ENCODE measurements at places on chromosomes 1 and 21. TPM values are rescaled to one million over a fixed set of nuclear protein-coding genes. Genes with fewer than 3 reads are reported as not detected.

GRCh38 chr1:21232044-21232443 lies 55.3 kb upstream of the EIF4G3 start:
- H3K4me3 ChIP-seq = no peak overlapping the region
- H3K27me3 ChIP-seq = no peaks in the 10 kb centered on the region
- H3K27ac ChIP-seq = no peak overlapping the region
- no peak for DNase-seq
- H3K4me1 ChIP-seq = no peaks in the 10 kb centered on the region

DNA sequence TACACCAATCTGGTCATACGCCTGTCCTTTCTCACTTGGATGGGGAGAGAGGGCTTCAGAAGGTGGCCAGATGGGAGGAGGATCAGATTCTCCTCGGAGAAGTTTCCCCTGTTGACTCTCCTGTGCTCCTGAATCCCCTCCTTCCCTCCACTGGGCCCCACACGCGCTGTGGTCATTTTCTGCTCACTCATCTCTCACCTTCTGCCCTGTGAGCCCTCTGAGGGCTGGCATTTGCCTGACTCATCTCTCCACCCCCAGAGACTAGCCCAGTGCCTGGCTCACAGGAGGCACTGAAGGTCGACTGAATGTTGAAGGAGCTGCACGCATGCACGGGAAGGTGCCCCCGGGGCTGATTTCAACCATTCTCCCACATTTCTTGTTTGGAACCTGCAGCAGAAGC lies 14.2 kb downstream of the ABCA4 start:
- H3K27me3 ChIP-seq = peaks cover 2% of the 10 kb centered on the region
- H3K4me3 ChIP-seq = no peak overlapping the region
- no peak for DNase-seq
- no peak overlapping the region for H3K27ac ChIP-seq
- no peaks in the 10 kb centered on the region for H3K36me3 ChIP-seq

Gene MXRA8
- 659 TPM for total RNA-seq

GRCh38 chr1:60665311-60665710 lies 417.1 kb upstream of the NFIA start:
- H3K4me3 ChIP-seq = no peak overlapping the region
- no peak for DNase-seq
- peaks cover 4% of the 10 kb centered on the region for H3K4me1 ChIP-seq
- H3K27ac ChIP-seq = no peak overlapping the region
- H3K36me3 ChIP-seq = no peaks in the 10 kb centered on the region
- H3K27me3 ChIP-seq = no peaks in the 10 kb centered on the region

DNA sequence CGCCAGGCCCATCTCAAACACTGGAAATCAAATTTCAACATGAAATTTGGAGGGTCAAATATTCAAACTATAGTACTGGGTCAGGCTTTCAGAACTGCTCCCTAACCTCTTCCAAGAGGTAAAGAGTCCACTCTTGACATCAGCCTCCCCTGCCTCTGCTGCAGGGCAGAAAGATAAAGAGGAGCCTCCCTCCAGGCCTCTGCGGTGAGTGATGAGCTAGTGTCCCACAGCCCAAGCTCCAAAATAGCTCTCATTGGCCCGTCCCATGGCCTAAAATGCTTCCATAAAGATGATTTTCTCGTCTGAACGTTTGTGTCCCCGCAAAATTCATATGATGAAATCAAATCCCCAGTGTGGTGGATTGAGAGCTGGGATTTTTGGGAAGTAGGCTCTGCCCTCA lies 33.7 kb upstream of the CCSAP start:
- H3K36me3 ChIP-seq = no peaks in the 10 kb centered on the region
- H3K4me1 ChIP-seq = no peaks in the 10 kb centered on the region
- no peak for DNase-seq
- no peaks in the 10 kb centered on the region for H3K27me3 ChIP-seq
- H3K27ac ChIP-seq = no peak overlapping the region
- no peak overlapping the region for H3K4me3 ChIP-seq

Gene TMEM125
- 0.21 TPM for total RNA-seq

Gene OR2L5
- not detected for total RNA-seq

- peak; percentile 86 for DNase-seq
- H3K36me3 ChIP-seq = no peaks in the 10 kb centered on the region
Observed at GRCh38 chr1:116990612-116991151, 10.9 kb upstream of the CD101 start.

- H3K27ac ChIP-seq = peak overlapping the region; percentile 64
- H3K36me3 ChIP-seq = no peaks in the 10 kb centered on the region
- peaks cover 4% of the 10 kb centered on the region for H3K27me3 ChIP-seq
- peak overlapping the region; percentile 2 for H3K4me3 ChIP-seq
- no peak for DNase-seq
Observed at GRCh38 chr1:161506336-161507223, 1.3 kb downstream of the FCGR2A start.

Gene CLCA4
- not detected for total RNA-seq

Gene RAP1GAP
- 4.1 TPM for total RNA-seq

DNA sequence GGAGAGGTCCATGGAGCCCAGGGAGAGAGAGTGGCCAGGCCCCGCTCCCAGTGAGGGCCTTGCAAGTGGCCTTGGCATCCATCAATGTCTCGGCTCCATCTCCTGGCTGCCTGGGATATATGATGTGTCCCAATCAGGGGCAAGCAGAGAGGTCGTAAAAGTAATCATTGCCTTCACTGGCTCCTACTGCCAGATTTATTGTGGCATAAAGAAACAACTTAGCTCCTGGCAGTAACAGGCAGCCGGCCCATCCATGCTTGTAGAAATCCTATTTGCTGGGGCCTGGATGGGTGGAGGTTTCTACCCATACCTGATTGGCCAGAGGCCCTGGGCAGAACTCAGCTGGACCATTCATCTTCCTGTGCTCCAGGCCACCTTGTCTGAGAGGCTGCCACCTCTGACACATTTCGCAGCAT lies 272.6 kb downstream of the MATN1 start:
- no peak overlapping the region for H3K4me3 ChIP-seq
- no peaks in the 10 kb centered on the region for H3K36me3 ChIP-seq
- DNase-seq = no peak
- H3K4me1 ChIP-seq = no peaks in the 10 kb centered on the region
- no peak overlapping the region for H3K27ac ChIP-seq

DNA sequence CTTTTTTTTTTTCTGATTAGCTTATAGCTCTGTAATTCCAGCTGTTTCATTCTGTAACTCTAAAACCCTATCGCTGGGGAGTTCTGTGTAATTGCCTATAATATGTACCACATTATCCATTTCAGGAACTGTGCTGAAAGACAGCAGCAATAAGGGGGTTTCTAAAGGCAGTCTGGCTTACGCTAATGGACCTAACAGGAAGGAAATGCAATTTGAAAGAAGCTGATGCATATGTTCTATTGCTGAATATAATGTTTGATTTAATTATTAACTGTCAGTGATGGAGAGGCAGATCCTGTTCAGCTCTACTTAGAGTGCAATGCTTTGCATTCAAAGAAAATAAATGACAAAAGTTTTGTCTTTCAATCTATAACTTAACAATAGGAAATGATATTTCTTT lies 209.4 kb upstream of the SNX7 start:
- H3K4me1 ChIP-seq = no peaks in the 10 kb centered on the region
- no peak for DNase-seq
- H3K27me3 ChIP-seq = no peaks in the 10 kb centered on the region
- no peak overlapping the region for H3K27ac ChIP-seq
- no peaks in the 10 kb centered on the region for H3K36me3 ChIP-seq
- H3K4me3 ChIP-seq = no peak overlapping the region

DNA sequence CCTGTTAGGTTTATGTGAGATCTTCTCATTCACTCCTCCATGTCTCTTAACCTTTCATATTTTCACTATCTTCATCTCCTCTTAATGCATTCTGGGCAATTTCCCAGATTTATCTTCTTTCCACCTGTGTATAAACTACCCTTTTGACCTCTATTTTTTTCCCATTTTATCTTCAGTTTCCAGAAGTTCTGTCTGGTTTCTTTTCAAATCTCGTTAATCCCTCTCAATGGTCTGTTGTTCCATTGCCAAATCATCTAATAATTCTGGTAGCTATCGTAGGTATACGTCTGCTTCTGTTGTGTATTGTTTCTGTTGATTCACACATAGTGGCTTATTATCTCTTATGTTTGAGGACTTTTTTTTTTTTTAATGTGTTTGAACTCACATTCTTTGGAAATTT lies 25.7 kb upstream of the HYI start:
- H3K4me3 ChIP-seq = no peak overlapping the region
- no peaks in the 10 kb centered on the region for H3K27me3 ChIP-seq
- DNase-seq = no peak
- no peaks in the 10 kb centered on the region for H3K36me3 ChIP-seq

Gene ALX3
- not detected for total RNA-seq

DNA sequence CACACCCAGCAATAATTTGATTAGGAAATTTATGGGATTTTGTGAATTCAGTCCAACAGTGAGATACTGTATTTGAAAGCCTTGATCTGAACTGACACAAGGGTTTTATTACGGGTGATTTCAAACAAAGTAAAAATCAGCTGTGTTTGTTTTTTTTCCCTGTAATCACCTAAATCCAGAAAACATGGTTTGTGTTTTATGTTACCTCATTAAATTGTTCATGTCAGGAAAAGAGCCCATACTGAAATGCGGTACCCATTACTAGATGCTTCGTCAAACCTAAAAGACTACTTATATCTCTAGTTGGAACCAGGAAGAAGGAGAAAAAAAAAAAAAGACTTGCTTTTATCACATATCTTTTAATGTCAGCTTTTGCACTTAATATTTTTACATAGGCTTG lies 811.9 kb upstream of the RGS18 start:
- H3K4me1 ChIP-seq = no peaks in the 10 kb centered on the region
- no peak overlapping the region for H3K27ac ChIP-seq
- H3K4me3 ChIP-seq = no peak overlapping the region

Gene ABCG1
- total RNA-seq = 10.5 TPM

DNA sequence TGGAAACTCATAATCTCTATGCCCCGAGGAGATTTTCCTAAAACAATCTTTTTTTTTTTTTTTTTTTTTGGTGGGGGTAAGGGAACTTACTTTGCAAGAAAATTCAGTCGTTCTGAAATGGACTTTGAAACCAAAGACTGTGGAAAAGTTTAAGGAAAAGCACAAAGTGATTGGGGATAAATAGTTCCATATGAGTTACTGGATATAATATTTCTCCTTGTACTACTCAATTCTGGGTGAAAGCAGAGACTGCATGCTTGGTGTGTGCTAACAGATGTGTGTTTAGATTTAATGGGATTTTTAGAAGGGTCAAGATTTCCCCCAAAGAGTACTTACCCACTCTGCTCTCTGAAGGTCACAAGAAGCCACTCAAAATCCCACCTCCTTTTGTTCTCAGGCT lies 204.9 kb upstream of the USP24 start:
- no peak overlapping the region for H3K4me3 ChIP-seq
- DNase-seq = no peak
- no peaks in the 10 kb centered on the region for H3K4me1 ChIP-seq
- no peaks in the 10 kb centered on the region for H3K36me3 ChIP-seq
- no peak overlapping the region for H3K27ac ChIP-seq

Gene FAF1
- 25.1 TPM for total RNA-seq

DNA sequence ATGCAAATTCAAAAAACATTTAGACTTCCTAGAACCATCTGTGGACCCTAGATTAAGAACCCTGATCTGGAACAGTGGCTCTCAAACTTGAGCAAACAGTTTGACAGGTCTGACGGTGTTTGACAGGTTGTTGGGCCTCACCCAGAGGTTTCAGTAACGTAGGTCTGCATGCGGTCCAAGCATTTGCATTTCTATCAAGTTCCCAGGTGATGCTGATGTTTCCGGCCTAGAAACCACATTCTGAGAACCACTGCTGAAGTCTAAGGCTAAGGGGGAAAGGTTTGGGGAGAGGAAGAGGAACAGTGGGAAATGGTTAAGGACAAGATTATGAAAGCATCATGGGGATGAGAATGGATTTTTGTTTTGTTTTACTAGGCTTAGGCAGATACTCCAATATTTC lies 48.6 kb downstream of the MDM4 start:
- no peaks in the 10 kb centered on the region for H3K36me3 ChIP-seq
- H3K27me3 ChIP-seq = no peaks in the 10 kb centered on the region
- H3K27ac ChIP-seq = no peak overlapping the region
- no peak for DNase-seq
- H3K4me1 ChIP-seq = no peaks in the 10 kb centered on the region

GRCh38 chr1:17777330-17777729 lies 22.2 kb downstream of the ACTL8 start:
- H3K27me3 ChIP-seq = no peaks in the 10 kb centered on the region
- DNase-seq = no peak
- no peaks in the 10 kb centered on the region for H3K4me1 ChIP-seq
- H3K4me3 ChIP-seq = no peak overlapping the region

Gene HES4
- 26.9 TPM for total RNA-seq

DNA sequence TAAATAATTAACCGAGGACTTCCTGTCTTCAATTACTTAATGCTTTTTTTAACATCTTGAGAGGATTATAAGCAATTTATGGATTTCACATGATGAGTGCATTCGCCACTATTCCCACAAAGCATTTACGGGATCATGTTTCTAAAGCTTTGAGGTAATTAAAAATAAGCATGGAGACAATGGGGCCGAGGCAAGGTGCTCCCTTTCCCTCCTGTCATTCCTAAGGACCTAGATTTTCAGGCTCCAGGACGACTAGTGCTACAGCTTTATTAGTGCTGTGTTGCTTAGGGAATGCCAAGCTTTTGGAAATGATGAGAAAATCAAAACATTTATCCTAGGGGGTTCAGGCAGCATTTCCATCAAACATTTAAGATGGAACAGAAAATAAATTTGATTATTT lies 209.2 kb downstream of the KCTD3 start:
- no peak for DNase-seq
- H3K36me3 ChIP-seq = no peaks in the 10 kb centered on the region
- H3K4me1 ChIP-seq = no peaks in the 10 kb centered on the region
- no peaks in the 10 kb centered on the region for H3K27me3 ChIP-seq
- H3K27ac ChIP-seq = no peak overlapping the region
- H3K4me3 ChIP-seq = no peak overlapping the region

DNA sequence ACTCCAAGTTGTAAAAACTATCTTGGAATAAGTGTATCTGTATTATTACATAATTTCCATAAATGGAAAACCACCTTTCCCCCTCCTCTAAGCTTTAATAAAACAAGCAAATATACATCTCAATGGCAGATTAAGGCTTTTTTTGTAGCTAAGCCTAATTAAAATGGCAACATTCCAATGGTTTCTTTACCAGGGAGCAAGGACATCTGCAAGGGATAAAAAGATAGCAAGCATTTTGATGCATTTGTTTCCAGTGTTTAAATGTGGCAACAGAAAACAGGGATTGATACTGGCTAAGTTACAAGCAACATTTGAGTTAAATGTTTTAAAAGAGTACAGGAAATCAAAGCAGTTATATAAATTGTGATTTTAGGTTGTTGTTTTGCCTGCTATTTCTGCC lies 1012.7 kb downstream of the ADGRL2 start:
- no peaks in the 10 kb centered on the region for H3K4me1 ChIP-seq
- H3K36me3 ChIP-seq = no peaks in the 10 kb centered on the region
- no peak overlapping the region for H3K4me3 ChIP-seq
- H3K27me3 ChIP-seq = no peaks in the 10 kb centered on the region
- no peak for DNase-seq
- H3K27ac ChIP-seq = no peak overlapping the region

Gene LCE6A
- not detected for total RNA-seq

Data from tibial nerve (tissue), 4 donors.